T-helper 22 cell (primary cell): ENCODE measurements at places on chromosomes 5 and 9.

DNA sequence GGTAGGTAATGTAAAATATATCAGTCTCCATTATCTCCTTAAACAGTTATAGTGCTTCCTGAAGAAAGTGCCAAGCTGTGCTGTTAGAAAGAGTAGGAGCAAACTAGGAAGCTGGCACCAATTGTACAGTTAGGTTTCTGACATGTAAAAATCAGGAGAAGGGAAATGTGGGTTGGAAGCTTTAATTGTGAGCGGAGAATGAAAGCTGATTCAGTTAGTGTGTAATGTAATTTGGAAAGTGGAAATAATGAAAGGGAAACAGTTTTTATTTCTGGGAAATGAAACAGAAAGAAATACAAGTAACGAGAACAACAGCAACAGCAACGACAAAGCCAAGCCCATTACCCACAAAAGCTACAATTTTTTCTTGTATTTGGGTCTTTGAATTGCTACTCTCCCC is 48.8 kb upstream of the JAK2 start:
- DNase-seq = no peak

DNA sequence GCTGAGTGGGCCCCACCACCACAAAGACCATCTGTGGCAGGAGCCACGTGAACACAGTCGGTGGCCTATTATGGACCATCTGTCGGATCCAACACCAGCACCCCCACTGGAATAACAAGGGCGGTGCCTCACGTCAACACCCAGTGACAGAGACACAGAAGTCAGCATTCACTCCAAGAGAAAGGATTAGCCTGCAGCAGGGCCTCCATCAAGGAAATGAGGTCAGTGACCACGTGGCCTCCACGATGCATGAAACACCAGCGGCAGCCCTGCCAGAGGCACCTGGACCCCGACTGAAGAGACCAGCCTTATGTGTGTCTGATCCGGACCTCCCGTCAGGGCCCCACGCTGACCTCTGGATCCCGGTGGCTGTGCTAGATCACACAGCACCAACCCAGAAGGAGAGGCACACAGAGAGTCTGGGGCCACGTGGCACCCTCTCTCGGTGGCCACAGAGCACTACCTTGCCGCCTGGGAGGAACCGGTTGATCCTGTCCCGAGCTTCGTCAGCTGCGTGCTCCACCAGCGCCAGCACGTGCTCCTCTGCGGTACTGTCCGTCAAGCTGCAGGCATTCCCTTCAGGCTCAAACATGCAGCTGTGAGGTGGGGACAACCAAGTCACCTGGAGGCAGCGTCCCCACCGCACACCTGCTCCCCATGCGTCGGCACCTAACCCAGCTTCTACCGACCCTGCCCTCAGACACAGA is 9.0 kb downstream of the BRD9 start:
- no peak for DNase-seq

DNA sequence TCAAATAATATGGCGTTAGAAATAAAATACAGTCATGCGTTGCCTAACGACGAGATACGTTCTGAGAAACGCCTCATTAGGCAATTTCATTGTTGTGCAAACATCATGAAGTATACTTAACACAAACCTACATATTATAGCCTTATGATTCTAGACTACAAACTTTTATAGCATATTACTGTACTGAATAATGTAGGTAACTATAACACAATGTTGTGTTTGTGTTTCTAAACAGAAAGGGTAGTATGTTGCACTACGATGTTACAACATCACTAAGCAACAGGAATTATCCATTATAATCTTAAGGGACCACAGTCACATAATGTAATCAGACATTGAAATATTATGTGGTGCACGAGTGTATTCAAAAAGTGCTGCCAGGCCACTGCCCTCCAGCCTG is 3.0 kb upstream of the SMC2 start:
- no peak for DNase-seq

- DNase-seq = no peak
These were observed 164.2 kb upstream of the TARS1 start for GRCh38 chr5:33276628-33276950.

GRCh38 chr9:135046739-135047350 is 40.6 kb upstream of the OLFM1 start:
- DNase-seq = no peak

GRCh38 chr5:180540050-180540694 is 46.0 kb downstream of the CNOT6 start:
- DNase-seq = no peak
